T-helper 17 cell (primary cell): ENCODE measurements at places on chromosomes 11 and 22. TPM values are rescaled to one million over a fixed set of nuclear protein-coding genes. Genes with fewer than 3 reads are reported as not detected.

DNA sequence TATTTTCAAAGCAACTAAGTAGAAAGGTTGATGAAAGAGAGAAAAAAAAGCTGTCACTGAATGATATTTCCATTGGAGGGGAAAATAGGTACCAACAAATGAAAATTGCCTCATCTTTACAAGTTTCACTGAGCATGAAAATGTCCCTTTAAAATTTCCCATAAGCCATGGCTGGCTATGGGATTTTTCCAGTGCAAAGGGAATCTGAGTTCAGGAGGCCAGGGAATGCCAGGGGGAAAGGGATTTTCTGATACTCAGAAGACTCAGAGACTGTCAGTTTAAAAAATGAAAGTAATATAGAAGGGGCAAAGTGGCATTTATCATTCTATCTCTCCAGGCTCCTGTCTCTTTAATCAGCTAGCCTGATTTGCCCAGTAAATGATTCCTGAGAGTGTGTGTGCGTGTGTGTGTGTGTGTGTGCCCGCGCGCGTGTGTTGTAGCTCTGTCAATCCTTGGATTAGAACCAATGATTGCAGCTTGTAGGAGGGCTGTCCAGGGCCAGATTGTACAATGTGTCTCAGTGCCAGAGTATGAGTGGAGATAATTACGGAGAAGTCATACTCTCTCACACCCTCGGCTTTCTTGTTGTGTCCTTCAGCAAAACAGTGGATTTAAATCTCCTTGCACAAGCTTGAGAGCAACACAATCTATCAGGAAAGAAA is at the start of gene NTM:
Gene NTM (plus strand): TSS at position 526 of the 662 bp plus-strand sequence.
- no peak for DNase-seq

DNA sequence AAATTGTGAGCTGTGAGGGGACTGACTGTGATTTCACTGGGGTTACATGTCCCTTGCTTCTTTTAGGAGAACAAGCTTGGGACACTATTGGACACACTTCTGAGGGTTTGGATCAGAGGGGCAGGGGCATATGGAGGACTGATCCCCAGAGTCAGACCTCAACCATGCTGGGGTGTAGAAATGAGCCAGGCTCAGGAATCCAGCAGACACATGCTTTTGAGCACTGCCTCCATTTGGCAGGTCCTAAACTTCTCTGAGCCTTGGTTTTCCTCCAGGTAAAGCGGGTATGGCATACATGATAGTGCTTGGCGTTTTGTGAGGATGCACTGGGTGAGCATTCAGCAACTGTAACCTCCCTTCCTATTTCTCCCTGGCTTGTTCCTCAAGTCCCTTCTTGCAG is 74.7 kb downstream of the ADAMTS15 start:
- no peak for DNase-seq

GRCh38 chr11:81192516-81192915 is 1541.1 kb downstream of the FAM181B start:
- DNase-seq = no peak

BTG4 gene
- not detected for total RNA-seq
